ENCODE measurements at places on chromosomes 4 and X.

DNA sequence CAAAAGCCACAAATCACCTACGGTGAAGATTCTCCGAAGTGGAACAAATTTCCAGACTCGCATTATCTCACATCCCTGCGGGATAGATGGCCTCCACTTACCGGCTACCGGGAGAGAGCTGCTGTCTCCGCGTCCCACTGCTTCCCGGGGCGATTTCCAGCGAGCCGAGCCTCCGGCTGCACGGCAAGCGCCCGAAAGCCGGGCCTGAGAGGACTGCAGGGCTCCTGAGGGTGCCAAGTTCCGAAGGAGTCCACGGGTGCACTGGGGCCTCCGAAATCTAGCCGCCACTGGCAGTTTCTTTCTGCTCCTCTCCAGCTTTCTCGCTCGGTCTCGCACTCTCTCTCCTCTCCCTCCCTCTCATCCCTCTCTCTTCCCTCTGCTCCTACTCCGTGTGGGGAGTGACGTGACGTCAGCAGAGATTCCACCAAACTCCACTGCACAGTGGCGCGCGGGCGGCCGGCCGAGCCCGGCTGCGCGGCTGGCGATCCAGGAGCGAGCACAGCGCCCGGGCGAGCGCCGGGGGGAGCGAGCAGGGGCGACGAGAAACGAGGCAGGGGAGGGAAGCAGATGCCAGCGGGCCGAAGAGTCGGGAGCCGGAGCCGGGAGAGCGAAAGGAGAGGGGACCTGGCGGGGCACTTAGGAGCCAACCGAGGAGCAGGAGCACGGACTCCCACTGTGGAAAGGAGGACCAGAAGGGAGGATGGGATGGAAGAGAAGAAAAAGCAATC is 14.0 kb upstream of the PITX2 start:
- DNase-seq = no peak

GRCh38 chrX:124415115-124415800 is 68.9 kb downstream of the SH2D1A start:
- no peak for DNase-seq

- no peak for DNase-seq
Observed at GRCh38 chr4:126513596-126513995, 1119.2 kb upstream of the INTU start.

GRCh38 chr4:140579278-140579677 is 10.5 kb upstream of the UCP1 start:
- DNase-seq = no peak

DNA sequence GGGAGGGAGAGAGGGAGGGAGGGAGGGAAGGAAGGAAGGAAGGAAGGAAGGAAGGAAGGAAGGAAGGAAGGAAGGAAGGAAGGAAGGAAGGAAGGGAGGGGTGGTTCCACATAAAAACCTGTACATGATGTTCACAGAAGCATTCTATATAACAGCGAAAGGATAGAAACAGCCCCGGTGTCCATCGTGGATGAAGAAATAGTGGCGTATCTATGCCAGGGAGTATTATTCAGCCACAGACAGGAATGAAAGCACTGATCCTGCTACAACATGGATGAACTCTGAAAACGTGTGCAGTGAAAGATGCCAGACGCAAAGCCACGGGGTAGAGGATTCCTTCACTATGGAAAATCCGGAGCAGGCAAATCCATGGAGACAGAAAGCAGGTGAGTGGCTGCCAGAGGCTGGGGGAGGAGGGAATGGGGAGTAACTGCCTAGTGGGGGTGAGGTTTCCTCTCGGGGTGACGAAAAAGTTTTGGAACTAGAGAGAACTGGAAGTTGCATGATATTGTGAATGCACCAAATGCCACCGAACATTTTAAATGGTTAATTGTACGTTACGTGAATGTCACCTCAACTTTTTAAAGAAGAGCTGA is 92.2 kb downstream of the ABLIM2 start:
- DNase-seq = no peak

GRCh38 chr4:15398732-15399131 is 29.1 kb upstream of the C1QTNF7 start:
- no peak for DNase-seq

DNA sequence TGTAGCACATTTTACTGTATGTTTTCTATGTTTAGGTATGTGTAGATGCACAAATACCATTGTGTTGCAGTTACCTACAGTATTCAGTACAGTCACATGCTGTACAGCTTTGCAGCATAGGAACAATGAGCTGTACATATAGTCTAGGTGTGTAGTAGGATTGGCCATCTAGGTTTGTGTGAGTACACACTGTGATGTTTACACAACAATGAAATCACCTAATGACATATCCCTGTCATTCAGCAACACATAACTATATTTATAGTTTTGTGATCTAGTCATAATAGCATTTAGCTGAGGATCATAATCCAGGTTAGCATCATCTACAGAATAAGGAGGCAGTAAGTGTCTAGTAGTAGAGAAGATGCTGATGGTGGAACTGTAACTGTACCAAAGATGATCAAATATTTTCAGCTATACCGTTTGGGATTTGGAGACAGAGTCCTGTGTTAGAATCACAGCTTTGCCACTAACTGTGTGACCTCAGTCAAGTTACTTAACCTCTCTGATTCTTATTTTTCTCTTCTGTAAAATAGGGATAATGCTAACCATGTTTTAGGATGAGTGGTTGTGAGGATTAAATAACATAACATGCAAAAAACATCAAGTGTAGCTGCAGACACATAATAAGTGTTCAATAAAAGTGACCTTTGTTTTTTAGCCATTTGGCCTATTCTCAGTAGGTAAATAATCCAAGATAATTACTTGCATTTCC is 73.3 kb downstream of the LIMCH1 start:
- DNase-seq = no peak

GRCh38 chr4:182227611-182228010 is 15.6 kb upstream of the TENM3 start:
- no peak for DNase-seq

- DNase-seq = no peak
Observed at GRCh38 chr4:39574946-39575345, 47.7 kb upstream of the UGDH start.

GRCh38 chr4:155047755-155048154 is 160.7 kb upstream of the NPY2R start:
- DNase-seq = no peak

DNA sequence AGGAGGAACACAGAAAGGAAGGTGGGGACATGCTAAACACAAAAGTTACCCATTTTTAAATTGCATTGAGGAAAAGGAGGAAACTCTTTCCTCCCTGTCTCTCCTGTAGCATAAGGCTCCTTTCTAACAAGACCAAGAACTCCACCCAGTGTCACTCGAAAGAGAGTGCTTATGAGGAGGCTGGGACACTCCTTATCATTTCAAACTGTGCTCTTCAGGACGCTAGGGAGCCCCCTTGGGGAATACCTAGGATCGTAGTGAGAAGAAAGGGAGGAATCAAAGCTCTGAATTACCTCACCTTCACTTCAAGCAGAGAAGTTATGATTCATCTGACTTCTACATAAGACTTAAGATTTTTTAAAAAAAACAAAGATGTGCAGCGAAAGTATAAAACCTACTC is 65.5 kb downstream of the F9 start:
- DNase-seq = no peak

DNA sequence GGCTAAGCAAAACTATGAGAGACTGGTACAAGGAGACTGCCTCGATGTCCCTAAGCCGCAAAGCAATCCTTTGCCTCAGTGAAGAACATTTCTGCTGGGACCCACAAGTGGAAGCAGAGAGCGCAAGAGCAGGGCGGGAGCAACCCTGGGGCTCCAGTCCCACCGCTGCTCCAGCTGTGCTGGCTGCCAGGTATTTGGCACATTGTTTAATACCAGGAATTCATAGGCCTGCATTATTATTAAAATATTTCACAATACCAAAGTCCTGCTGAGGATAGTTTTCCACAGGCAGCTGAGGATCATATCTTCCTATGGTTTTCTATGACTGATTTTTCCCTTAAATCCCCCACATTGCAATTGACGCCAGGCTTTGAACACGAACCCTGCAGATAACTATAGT is 163.5 kb upstream of the TLL1 start:
- no peak for DNase-seq

GRCh38 chr4:15690020-15690809 is 8.6 kb downstream of the FAM200B start:
- no peak for DNase-seq

DNA sequence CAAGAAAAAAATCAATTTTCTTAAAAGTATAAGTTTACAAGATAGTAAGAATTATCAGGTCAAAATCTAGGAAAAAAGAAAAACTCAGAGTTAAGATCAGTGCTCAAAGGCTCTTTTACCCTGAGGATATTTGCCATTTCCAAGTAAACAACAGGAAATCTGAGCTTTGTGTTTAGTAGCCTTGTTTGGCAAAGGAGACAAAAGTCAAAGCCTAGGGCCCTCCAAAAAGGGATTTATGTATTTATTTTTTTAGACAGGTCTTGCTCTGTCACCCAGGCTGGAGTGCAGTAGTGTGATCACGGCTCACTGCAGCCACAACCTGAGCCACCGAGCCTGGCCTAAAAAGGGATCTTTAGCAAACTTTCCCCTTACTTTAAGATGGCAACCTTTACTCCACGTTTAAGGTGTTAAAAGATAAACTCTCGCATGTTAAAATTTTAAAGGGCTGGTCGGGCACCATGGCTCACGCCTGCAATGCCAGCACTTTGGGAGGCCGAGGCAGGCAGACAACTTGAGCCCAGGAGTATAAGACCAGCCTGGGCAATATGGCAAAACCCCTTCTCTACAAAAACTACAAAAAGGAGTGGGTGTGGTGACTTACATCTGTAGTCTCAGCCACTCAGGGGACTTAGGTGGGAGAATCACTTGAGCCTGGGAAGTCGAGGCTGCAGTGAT is 21.3 kb upstream of the OPHN1 start:
- no peak for DNase-seq

DNA sequence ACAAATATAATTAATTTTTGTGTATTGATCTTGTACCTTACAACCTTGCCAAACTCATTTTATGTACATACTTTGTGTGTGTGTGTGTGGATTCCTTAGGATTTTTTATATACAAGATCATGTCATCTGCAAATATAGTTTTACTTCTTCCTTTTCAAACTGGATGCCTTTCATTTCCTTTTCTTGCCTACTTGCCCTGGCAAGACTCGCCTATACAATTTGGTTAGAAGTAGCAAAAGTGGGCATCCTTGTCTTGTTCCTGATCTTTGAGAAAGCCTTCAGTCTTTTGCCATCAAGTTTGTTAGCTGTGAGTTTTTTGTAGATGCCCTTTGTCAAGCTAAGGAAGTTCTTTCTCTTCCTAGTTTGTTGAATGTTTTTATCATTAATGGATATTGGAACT is 30.5 kb downstream of the RUFY3 start:
- no peak for DNase-seq

- DNase-seq = no peak
Observed at GRCh38 chr4:62077406-62077805, 877.3 kb downstream of the ADGRL3 start.

DNA sequence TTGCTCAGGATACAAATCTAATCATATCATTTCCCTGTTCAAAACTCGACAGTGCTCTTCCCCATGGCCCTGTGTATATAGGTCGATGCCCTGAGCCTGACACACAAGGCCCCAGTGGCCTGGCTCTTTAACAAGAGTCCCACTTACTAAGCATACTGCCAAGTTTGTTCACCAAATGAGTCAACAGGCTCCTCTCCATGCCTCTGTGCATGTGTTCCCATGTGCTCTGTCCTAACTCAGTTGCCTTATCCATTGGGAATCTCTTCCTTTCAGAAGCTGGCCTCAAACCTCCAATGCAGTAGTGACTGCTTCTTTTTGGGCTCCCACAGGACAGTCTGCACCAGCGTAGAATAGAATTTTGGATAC is 18.9 kb upstream of the CXCR3 start:
- no peak for DNase-seq

DNA sequence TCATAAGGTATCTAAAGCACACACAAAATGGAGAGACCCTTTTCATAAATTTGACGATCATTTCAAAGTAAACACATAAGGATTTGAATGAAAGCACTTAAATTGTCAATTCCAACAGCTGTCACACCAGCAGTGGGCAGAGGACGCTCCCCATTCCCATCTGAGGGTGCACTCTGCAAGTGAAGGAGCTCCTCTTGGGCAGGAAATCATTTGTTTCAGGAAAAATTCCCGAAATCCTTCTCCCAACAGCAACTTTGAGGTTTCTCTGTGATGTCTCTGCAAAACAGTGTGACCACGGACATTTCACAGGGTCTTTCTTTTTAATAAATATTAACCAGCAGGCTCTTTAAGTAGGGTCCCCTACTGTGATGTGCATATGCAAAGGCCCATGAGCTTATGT is 111.0 kb downstream of the EPHA5 start:
- DNase-seq = no peak

DNA sequence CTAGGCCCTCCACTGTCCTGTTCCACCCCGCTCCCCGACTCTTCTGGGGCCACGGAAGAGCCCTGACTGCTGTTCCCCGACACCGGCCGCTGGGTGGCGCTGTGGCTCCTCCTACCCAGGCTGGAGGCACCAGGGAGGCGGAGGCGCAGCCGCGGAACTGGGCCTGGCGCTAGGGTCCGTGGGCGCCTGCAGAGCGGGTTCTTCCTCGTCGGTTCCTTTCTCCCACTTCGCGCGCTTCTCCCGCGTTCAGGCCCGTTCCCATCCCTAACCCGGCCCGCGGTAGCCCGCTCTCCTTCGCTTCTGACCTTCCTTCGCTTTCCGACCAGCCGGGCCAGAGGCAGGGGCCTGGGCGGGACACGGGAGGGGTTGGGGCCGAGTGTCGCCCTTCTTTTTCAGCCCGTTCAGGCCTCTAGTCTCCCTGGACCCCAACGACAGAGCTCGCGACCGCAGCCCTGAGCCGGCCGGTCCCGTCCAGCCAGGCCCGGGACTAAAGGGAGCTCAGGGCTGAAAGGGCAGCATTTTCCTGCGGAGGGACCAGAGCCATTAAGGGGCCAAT is 34.3 kb downstream of the NALF2 start:
- peak; percentile 65 for DNase-seq

- DNase-seq = no peak
Observed at GRCh38 chr4:80305466-80305865, 30.1 kb upstream of the CFAP299 start.

DNA sequence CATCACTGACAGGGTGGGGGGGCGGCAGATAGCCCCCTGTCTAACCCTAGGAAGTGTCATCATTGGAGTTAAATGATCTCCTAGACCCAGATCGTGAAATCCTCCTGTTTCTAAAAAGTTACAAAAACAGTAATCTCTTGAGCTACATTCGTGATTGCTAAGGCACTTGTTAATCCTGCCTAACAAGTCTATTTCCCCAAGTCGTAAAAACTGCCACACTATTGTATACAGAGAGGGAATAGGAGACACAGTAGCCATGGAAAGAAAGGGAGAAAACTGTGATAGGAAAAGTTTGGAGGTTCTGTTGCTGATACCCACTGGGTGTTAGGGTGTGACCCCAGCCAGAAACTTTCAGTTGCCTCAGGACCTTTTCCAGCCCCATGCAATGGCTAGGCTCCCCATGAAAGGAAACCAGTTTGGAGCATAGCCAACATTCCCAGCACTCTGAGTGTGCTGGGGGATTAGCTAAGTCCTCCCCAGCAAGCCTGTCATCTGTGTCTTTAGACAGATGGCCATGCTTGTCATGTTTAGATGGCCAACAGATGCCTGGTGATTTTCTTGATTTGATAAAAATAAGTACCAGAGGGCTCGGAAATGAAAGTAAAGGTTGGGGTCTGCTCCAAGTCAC is 63.3 kb upstream of the ANXA10 start:
- DNase-seq = no peak

GRCh38 chr4:144480068-144480467 is 165.9 kb upstream of the HHIP start:
- DNase-seq = no peak

GRCh38 chrX:10244915-10245622 is 88.3 kb downstream of the CLCN4 start:
- DNase-seq = no peak
